Occipital lobe (tissue), 3 donors: ENCODE measurements at places on chromosomes 3 and 15.
A peak's percentile ranks its signal among the peaks of the same experiment; 100 is the strongest.

DNA sequence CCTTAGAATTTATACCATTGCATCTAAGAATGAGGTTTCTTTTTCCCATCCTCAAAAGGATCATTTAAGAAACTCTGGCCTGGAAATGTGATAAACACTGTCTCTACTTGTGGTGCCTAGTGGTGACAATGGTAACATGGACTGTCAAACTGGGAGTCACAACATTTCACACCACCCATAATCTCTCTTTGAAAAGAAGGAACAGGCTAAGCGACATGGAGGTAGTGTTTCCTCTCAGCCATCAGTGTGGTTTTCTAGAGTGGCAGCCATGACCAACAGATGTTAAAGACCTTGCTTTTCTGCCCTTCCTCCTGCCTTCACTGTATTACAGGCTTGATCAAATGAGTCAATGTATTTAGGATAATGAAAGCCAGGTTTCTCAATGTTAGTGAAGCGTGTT is 283.1 kb upstream of the STAC start:
- no peak for DNase-seq

GRCh38 chr15:69444686-69445085 is 7.9 kb upstream of the RPLP1 start:
- DNase-seq = no peak

DNA sequence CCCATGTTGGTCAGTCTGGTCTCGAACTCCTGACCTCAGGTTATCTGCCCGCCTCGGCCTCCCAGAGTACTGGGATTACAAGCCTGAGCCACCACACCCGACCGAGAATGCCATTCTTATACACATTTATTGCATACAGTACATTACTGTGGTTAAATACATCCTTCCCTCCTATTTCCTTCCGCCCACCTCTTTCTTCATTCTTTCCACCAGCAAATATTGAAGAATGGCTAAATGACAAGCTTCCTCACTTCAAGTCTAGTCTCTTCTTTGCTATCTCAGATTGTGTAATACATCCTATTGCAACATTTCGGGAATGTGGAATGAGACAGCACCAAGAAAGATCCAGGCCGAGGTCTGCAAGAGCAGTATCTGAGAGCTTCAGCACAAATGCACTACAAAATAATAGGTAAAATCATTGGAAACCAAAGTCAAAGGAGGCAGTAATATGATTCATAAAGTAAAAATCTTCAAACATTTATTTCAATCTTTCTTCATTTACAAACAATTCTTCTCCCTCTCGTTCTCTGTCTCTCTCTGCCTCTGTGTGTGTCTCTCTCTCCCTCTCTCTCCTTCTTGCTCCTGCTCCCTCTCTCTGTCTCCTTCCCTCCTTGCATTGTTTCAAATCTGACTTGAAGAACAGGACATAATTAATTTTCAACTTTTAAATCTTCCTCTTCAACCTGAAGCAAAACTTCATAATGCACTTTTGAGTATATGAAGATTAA is 94.7 kb upstream of the TGFBR2 start:
- DNase-seq = no peak

DNA sequence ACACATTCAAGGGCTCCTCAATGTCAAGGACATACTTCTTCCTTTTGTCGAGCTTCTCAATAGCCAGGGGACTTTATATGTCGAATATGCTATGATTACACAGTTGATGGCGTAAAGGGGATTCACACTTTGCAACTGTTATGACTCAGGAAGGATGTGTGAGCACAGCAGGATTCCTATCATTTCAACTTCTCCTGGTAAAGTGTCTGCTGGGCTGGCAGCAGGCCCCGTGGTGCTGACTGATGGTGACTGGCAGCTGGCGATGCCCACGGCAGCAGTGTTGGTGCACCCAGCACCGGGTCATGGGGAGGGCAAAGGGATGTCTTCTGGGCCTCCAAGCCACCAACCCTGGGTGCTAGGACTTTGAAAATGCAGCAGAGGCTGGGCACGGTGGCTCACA is 44.8 kb upstream of the GNB5 start:
- DNase-seq = no peak

DNA sequence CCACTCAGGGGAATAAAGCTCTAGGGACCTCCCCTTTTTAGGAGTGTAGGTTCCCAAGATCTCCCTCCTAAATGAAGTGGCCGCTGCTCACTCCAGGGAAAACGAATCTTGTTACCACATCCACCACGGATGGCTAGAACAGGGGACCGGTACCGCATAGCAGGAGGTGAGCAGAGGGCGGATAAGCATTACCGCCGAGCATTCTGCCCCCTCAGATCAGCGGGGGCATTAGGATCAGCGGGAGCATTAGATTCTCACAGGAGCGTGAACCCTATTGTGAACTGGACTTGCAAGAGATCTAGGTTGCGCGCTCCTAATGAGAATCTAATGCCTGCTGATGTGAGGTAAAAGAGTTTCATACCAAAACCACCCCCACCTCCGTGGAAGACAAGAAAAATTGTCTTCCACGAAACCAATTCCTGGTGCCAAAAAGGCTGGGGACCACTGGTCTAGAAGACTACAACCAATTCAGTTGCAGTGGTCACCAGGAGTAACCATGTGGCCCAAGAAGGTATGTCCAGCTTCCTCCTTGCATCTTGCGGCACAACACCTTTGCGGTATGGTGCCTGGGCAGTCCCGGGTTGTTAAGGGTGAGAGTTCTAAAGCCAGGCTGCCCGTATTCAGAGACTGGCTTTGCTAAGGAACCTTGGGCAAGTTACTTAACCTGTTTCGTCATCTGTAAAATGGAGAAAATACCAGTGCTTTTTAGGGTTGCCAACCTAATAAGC is 1.1 kb upstream of the SS18L2 start:
- DNase-seq = no peak

DNA sequence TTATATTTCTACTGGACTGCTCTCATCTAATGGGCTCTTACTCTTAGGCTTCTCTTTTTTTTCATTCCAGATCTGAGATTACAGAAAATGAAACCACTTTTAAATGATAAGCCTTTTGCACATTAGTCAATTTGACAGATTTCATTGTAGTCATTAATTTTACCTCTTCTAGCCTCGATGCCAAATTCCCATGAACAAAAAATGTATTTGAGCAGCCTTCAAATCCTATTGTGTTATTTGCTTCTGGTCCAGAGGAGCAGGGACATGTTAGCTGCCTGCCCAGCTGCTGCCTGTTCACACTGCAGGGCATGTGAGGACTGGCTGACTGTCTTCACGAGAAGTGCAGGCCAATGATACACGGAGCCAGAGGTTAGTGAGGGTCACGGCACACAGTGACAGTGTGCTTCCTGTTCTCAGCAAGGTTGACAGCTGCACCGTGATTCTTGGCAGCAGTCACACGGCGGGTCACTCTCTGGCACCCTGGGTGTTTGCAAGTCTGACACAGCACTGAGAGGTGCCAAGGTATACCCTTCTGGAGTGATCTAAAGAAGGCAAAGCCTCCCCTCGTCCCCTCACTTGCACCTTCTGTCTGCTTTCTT is 40.8 kb downstream of the KAT2B start:
- DNase-seq = peak; percentile 23

- no peak for DNase-seq
Observed at GRCh38 chr3:171741377-171741776, 68.9 kb downstream of the PLD1 start.

GRCh38 chr3:11953350-11953749 is 50.8 kb upstream of the SYN2 start:
- no peak for DNase-seq

DNA sequence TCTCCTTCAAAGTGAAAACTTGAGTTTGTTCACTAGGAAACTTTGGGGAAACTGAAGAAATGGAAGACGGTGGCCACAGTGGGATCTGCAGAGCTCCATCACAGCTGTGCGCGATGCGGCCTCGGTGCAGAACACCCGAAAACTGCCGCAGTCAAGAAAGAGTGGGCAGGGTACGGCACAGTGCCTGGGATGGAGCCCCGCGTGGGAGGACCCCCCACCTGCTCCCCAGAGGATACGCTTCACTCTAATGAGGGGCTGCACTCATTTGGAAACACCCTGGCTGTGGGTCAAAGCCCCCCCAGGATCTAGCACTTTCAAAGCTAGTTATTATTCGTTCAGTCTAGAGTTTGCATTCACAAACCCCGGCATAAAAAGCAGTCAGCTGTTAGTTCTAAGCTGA is 9.5 kb downstream of the ADAMTS17 start:
- DNase-seq = no peak

DNA sequence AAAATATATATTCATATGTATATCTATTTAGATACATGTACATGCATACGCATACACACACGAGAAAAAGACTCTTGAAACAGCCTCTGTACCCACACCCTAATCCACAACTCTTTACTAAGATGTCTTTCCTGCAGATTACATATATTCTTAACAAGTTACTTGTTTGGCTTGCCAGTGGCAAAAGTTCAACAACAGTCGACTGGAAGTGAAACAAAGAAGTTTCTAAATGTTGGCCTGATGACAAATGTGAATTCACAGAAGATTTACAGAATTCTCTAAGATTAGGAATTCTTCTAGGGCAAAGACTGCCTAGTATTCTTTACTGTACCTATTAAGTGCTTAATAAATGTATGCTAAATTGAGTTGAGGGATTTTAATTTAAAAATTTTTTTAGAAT is 116.8 kb downstream of the CDIN1 start:
- no peak for DNase-seq

DNA sequence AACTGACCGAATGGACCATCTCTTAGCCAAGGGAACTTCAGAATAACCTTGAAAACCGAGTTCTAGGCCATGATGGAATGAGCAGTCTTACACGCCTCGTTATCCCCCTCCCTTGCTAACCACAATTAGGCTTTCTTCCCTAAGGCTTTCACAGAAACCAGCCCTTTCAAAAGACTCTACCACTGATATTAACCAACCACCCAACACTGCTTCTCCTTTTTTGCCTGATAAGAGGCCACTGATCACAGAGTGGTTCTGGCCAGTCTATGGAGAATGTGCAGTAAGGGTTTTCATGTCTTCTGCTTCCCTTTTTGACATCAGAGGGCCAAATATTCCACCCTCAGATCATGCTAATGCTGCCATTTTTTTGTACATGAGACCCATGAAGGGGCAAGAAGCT is 59.3 kb downstream of the MCF2L2 start:
- no peak for DNase-seq

DNA sequence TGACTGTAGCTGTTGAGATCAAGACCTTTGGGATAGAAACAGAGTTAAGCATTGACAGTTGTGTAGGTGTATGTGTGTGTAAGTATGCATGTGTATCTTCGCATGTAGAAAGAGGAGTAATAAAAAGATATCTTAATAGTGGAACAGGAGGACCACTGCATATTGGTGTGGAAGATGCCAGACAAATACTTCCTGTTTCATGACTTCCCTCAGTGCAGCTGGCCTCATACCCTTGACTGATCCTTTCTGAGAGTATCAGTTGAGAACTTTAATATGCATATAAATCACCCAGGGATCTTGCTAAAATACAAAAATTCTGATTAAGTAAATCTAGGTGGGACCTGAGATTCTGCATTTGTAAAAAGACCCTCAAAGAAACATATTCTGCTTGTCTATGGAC is 8.5 kb upstream of the ZBED2 start:
- no peak for DNase-seq

- DNase-seq = no peak
Observed at GRCh38 chr3:14436954-14437281, 34.5 kb downstream of the SLC6A6 start.

- DNase-seq = no peak
Observed at GRCh38 chr15:96027501-96027900, 303.0 kb upstream of the NR2F2 start.
